ENCODE measurements at places on chromosomes 5 and 9. TPM values are rescaled to one million over a fixed set of nuclear protein-coding genes. Genes with fewer than 3 reads are reported as not detected.

Gene ADRA1B
- polyA plus RNA-seq: not detected

Gene SEMA4D
- polyA plus RNA-seq: 154 TPM

Gene PCDHA9
- polyA plus RNA-seq: not detected

Gene IFNA21
- polyA plus RNA-seq: not detected

Gene SLC6A3
- not detected for polyA plus RNA-seq

Gene THBS4
- not detected for polyA plus RNA-seq

Gene EIF4E1B
- polyA plus RNA-seq: not detected

Gene ADGRD2
- polyA plus RNA-seq: not detected

Gene ZNG1F
- 2.5 TPM for polyA plus RNA-seq

Gene ZNF462
- polyA plus RNA-seq: not detected

Gene CDH9
- not detected for polyA plus RNA-seq

Gene GRXCR2
- not detected for polyA plus RNA-seq

Gene CPLANE1
- 1.7 TPM for polyA plus RNA-seq

Gene DEPDC1B
- not detected for polyA plus RNA-seq

Gene COL5A1
- not detected for polyA plus RNA-seq

Gene PCDHGB4
- polyA plus RNA-seq: 0.23 TPM

Gene PHF24
- polyA plus RNA-seq: not detected

Gene SLC1A1
- not detected for polyA plus RNA-seq

Gene LCN15
- polyA plus RNA-seq: not detected

Gene NEUROG1
- polyA plus RNA-seq: not detected

Gene NFIL3
- 1.3 TPM for polyA plus RNA-seq

Gene TMC1
- not detected for polyA plus RNA-seq

Gene FGF1
- not detected for polyA plus RNA-seq

Gene ADAMTSL2
- not detected for polyA plus RNA-seq

Gene COMMD10
- polyA plus RNA-seq: 35.3 TPM

Gene BTF3
- 812 TPM for polyA plus RNA-seq

Gene PCDH12
- 0.07 TPM for polyA plus RNA-seq

Gene TMEM252
- not detected for polyA plus RNA-seq

Gene NUTM2G
- not detected for polyA plus RNA-seq

Gene PGM5
- polyA plus RNA-seq: not detected

Gene CORO2A
- 9.5 TPM for polyA plus RNA-seq

Gene OTP
- polyA plus RNA-seq: not detected

Gene ARSI
- not detected for polyA plus RNA-seq

Gene TERT
- polyA plus RNA-seq: not detected

Gene PPP6C
- polyA plus RNA-seq: 47.2 TPM

Gene CDKN2A
- 4.6 TPM for polyA plus RNA-seq

All from naive thymus-derived CD8-positive, alpha-beta T cell (primary cell).